ENCODE measurements at places on chromosomes 4 and X. TPM values are rescaled to one million over a fixed set of nuclear protein-coding genes. Genes with fewer than 3 reads are reported as not detected.

The UGT2A1 gene
- not detected for total RNA-seq

The COX7B2 gene
- not detected for total RNA-seq

The SLC26A1 gene
- total RNA-seq = 0.72 TPM

DNA sequence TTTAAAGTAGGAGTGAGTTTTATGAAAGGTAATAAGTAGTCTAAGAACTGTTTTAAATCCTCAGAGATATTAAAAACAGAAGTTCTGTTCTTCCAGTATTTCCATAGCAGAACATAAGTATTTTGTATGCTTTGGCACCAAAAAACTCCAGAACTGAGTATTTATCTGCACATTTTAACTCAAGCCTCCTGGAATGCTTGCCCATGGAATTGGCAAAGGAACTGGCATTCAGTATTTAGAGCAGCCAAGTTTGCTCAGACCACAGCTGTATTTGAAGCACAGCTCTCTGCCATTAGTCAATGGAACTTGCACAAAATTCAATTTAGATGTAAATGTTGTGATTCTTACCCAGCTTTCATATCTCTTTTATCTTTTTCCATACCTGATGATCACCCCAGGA, 42.2 kb downstream of the NDNF start:
- peaks cover 15% of the 10 kb centered on the region for H3K4me1 ChIP-seq
- no peak for DNase-seq
- peaks cover 5% of the 10 kb centered on the region for H3K27me3 ChIP-seq

DNA sequence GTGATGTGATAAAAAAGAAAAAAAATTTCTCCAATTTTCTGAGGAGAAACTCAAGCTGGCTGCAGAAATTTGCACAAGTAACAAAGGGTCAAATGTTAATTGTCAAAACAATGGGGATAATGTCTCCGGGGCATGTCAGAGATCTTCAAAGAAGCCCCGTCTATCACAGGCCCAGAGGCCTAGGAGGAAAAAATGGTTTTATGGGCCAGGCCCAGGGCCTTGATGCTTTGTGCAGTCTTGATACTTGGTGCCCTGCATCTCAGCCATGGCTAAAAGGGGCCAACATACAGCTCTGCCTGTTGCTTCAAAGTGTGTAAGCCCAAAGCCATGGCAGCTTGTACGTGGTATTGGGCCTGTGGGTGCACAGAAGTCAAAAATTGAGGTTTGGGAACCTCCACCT, 961.0 kb downstream of the FAM133A start:
- no peaks in the 10 kb centered on the region for H3K36me3 ChIP-seq
- DNase-seq = no peak
- no peak overlapping the region for H3K27ac ChIP-seq
- H3K4me1 ChIP-seq = no peaks in the 10 kb centered on the region
- no peak overlapping the region for H3K4me3 ChIP-seq

GRCh38 chr4:113553082-113553481, 208.5 kb downstream of the CAMK2D start:
- H3K27ac ChIP-seq = no peak overlapping the region
- peaks cover 6% of the 10 kb centered on the region for H3K36me3 ChIP-seq
- no peak overlapping the region for H3K4me3 ChIP-seq
- peaks cover under 1% of the 10 kb centered on the region for H3K4me1 ChIP-seq
- no peaks in the 10 kb centered on the region for H3K27me3 ChIP-seq

GRCh38 chrX:71241301-71241700, 12.6 kb downstream of the ZMYM3 start:
- H3K27ac ChIP-seq = no peak overlapping the region
- DNase-seq = no peak
- peaks cover 24% of the 10 kb centered on the region for H3K36me3 ChIP-seq
- H3K4me3 ChIP-seq = no peak overlapping the region

DNA sequence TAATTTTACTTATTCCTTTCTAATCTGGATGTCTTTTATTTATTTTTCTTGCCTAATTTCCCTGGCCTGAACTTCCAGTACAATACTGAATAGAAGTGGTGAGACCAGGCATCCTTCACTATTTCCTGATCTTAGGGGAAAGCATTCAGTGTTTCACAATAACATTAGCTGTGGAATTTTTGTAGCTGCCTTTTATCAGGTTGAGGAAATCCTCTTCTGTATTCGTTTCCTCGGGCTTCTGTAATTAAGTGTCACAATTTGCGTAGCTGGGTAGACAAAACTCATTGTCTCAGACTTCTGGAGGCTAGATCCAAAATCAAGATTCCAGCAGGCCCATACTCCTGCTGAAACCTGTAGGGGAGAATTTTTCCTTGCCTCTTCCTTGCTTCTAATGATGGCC, 598.4 kb upstream of the FTHL17 start:
- no peak for DNase-seq
- H3K4me1 ChIP-seq = no peaks in the 10 kb centered on the region
- no peaks in the 10 kb centered on the region for H3K27me3 ChIP-seq
- H3K27ac ChIP-seq = no peak overlapping the region

Measured in chondrocyte (in vitro differentiated cells).